ENCODE measurements at places on chromosomes 16 and 17.

GRCh38 chr16:28107232-28107631 is 43.7 kb upstream of the GSG1L start:
- no peak for DNase-seq

- no peak for DNase-seq
These were observed 3.3 kb upstream of the NUDT16L1 start for GRCh38 chr16:4689864-4690704.

GRCh38 chr17:21017256-21017655 is 25.6 kb downstream of the USP22 start:
- DNase-seq, result no peak

DNA sequence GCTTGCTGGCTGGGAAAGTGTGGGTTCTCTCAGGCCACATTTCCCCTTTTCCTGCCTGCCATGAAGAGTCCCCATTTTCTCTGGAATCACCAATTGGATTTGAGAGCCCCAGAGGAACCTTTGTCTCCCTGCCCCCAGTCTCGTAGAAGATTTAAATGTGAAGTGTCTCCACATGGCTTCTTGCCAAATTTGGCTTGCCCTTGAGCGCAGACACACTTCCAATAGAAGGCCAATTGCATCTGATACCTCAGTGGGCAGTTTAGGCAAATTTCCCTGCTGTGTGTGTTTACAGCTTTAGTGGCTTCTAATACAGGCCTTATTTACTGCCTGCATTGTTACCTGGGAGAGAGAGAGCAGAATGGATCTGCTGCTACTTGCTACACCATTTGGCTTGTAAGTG is 29.7 kb downstream of the CDK5R1 start:
- DNase-seq, result no peak

DNA sequence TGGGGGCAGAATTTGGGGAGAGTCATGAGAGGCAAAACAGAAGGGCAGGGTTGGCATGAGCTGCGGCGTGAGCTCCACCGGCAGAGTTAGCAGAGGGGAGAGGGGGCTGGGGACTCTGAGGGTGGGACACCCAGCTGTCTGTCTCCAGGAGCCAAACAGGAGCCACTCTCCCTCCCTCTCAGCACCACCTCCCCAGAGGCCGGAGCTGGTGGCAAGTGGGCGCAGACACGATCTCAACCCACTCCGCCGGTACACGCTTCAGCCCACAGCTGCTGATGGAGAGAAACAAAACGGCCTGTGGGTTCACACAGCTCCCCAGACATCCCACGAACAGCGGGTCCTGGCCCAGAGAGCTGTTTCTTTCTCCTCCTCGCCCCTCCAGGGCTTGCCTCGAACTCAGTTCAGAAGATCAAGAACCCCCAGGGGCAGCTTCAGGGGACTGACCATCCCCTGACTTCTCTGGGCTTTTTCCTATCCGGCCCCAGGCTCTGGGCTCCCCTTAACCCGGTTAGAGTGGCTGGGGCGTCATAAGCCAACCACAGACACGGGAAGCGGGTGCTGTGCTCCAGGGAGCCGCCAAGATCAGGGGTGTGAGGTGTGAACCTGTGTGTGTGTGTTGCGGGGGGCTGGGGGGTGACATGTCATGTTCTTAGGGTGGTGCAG is 7.6 kb downstream of the RHBDF2 start:
- peak; percentile 35 for DNase-seq

DNA sequence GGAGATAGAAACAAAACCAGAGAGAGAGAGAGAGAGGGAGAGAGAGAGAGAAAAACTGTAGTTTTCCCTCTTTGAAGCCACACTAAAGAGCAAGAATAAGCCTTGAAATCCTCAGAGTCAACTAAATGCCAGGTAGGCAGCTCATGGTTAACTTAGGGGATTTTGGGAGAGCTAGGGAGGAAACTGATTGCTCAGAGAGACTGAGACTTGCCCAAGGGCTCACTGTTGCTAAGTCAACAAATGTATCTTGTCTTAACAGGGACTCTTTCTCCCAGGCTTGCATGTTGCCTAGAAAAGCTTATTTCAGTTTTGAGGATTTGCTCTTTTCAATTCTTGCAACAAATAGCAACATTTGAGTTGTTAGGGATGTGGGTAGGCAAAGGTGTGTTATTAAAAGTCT is 4.5 kb upstream of the SLC5A11 start:
- DNase-seq, result no peak

- DNase-seq, result no peak
These were observed 158.3 kb upstream of the ZFHX3 start for GRCh38 chr16:73206151-73206707.

GRCh38 chr16:86994215-86994614 is 323.0 kb downstream of the C16orf95 start:
- no peak for DNase-seq

DNA sequence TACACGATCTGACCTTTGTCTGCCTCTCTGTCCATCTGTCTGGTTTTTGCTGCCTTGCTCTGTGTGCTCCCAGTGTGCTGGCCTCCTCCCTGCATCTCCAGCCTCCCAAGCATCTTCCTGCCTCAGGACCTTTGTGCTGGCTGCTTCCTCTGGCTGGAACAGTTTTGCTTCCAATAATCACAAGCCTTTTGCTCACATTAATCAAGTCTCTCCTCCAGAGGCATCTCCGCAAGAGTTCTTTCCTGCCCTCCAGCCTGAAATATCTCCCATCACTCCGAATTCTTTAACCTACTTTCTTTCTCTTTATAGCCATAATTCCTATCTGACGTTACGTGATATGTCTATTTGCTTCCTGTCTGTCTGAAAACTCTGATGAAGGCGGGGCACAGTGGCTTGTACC is 267.1 kb downstream of the ABCC12 start:
- no peak for DNase-seq

- peak; percentile 49 for DNase-seq
These were observed 1.5 kb downstream of the NTN1 start for GRCh38 chr17:9022573-9023391.

GRCh38 chr17:35716897-35717465 is 14.5 kb upstream of the RASL10B start:
- no peak for DNase-seq

DNA sequence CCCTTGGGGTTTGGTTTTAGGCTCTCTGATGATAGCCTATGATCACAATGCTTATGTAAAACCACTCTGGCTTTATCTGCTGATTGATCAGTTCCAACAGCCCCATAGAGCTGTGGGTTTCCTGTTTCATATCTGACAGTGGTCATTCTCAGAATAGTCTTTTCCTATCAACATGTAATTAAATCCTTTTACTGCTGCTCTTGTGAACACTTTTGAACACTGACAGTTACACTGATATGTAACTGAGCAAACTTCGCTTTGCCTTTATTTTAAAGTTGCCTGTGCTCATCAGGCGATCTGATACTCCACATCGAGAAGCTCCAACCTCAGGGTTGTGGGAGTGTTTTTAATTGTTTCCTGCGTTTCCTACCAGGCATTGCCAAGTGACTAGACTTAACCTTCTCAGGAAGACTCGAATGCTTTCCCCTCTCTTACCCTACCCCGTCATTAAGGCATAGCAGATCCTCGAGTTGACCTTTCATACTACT is 17.3 kb upstream of the CLEC18B start:
- DNase-seq, result no peak

DNA sequence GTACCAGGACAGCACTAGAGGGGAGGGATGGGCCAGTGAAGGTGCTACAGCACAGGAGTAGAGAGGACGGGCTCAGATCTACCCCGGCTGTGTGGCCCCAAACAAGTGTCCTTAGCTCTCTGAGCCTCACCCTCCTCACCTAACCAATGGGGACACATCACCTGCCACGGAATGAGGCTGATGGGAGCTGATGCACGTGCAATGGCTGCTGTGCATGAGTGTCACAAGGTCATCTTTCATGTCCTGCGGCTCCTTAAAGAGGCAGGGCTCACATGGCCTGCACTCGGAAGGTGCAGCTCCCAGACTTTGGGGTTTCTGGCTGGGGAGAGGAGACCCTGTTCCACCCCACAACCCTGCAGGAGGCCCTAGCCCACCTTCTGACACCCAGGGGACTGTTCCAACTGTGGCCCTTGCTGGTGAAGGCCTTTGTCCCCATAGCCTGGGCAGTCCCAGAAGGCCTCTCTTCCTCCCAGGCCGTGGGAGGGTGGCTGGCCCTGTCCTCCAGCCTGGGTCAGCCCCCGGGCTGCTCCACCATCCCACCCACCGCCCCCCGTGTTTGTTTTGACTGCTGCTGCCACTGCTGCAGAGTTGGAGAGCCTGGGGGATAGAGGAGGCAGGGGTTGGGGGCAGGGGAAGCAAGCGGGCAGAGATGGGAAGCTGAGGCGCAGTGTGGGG is 10.5 kb downstream of the HAP1 start:
- DNase-seq, result no peak

- DNase-seq, result no peak
These were observed 81.6 kb downstream of the TMC6 start for GRCh38 chr17:78046923-78047322.

GRCh38 chr16:86918637-86919036 is 340.3 kb downstream of the FOXL1 start:
- DNase-seq, result no peak

DNA sequence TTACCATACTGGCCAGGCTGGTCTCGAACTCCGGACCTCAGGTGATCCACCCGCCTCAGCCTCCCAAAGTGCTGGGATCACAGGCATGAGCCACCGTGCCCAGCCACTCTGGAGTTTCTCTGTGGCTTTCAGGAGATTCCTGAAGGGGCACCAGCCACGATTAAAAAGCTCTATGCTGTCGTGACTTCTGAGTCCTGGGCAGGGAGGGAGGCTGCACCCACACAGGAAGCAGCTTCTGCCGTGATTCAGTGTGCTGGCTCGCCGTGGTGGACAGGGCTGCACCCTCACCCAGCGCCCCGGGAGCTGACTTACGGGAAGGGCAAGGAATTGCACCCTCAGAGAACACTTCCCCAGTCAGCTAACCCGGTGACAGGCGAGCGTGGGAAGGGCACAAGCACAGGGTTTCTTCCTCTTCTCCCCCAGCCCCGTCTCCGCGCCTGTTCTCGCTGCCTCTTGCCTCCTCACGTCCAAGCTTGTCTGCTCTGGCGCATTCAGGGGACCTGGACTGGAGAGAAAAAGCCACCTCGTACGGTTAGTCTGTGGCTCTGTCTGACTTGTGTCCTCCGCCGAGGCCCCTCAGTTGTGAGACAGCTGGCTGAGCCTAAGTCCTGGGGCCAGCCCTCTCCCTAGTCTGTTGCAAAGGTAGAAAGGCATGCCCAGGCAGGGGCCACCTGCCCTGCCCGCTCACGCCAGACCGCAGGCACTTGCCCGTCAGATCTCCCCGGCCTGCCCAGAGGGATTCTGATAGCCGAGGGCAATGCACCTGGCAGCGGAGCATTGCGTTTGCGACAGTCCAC is 145.0 kb downstream of the SEC14L1 start:
- peak; percentile 24 for DNase-seq

GRCh38 chr16:22397464-22397863 is 23.0 kb upstream of the CDR2 start:
- no peak for DNase-seq

DNA sequence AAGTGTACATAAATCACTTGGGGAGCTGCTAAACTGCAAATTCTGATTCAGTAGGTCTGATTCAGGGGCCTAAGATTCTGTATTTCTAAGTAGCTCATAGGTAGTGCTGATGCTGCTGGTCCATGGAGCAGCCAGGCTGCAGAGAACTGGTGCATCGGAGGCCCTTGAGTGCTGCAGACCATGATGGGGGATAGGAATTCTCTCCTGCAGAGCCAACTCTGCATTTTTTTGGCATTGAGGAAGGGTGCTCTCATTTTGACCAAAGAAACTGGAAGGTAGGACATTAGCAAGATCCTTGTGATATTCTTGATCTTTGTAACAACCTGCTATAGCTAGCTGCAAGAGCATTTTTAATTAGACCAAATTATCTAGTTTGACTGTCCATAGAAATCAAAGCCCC is 4.7 kb downstream of the HOXB2 start:
- no peak for DNase-seq

DNA sequence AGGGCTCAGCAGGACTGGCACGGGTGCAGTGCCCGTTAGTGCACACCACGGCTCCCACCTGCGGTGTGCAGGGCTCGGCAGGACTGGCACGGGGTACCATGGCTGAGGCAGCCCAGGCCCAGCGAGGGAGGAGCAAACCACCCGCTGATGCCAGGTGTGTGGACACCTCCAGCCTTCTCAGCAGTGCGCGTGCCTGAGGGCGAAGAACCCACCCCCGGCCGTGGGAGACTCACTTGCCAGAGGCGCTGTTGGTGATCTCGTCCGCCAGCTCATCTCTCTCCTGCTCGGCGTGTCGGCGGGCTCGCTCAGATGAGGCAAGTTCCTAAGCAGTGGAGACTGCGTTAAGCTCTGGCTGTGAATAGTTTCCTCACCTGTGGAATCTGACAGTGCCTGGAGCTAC is 45.4 kb downstream of the NDEL1 start:
- DNase-seq, result peak; percentile 21

- DNase-seq, result peak; percentile 66
These were observed 25.9 kb downstream of the AP2B1 start for GRCh38 chr17:35612924-35613521.

DNA sequence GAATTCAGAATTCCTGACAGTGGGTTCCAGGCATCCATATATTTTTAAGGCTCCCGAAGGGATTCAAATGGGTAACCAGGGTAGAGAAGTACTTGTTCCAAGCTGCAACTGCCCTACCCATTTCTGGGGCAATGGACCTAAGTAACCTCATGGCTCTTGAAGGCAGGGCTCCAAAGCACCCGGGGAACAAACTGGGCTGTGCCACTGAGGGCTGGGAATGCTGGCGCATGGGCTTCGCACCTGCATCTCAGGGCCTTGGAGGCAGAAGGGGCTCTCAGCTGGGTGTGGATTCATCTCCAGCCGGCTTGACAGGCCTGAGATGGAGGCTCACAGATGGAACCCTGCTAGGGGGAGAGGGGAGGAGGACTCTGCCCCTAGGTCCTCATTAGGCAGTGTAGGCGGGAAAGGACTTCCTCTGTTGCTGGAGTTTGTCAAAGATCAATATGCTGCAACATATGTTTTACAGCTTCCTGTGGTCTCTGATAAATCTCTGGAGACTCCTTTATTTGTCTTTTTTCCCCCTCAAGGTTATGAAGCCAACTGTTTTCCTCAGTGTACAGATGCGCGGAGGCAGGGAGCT is 232.3 kb upstream of the NLRP1 start:
- no peak for DNase-seq

DNA sequence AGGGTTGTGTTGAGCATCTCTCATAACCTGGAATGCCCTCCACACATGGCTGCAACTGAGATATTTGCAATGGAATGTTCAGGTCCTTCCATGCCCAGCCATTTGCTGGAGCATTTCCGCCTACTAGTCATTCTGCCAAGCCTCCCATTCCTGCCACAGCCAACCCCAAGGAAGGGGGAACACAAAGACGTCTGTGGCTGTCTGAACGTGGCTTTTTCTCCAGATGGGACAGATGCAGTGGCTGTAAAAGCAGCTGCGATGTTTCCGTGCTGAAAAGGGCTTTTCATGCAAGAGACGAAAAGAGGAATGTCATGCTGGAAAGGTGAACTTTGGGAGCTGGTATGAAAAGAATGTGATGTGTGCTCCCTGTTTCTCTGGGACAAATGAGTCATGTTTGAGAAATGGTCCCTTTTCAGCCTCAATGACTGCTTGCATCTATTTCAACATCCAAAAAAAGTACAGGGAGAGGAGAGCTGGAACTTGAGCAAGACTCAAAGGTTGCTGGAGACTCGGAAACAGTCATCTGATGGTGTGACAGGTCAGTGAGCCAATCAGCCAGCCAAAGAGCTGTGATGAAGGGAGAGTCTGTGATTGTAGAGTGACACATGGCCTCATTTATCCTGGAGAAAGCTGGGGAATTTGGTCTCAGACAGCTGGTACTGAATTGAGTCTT is 208.9 kb downstream of the SHISA9 start:
- DNase-seq, result no peak

- no peak for DNase-seq
These were observed 213.9 kb downstream of the TMEM114 start for GRCh38 chr16:8376430-8376829.

- peak; percentile 60 for DNase-seq
These were observed 932 bp downstream of the ZNF267 start for GRCh38 chr16:31874366-31875111.
